ENCODE measurements at places on chromosomes 11 and 22.

DNA sequence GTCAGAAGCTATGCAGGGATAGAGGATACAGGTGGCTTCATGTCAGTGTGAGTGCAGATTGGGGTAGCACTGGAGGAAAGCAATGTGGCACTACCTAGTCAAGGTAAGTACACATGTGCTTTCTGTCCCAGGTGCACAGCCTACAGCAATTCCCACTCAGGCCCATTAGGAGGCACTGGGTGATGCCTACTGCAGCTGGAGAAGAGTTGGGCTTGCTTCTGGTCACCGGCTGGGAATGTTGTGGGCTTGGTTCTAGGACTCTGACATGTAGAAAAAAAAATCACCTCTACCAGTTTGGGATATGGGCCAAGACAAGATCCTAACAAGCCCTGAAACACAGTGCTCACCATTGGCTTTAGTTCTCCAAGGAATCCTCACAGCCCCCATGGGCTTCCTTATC lies 69.7 kb downstream of the TENM4 start:
- DNase-seq, result no peak

DNA sequence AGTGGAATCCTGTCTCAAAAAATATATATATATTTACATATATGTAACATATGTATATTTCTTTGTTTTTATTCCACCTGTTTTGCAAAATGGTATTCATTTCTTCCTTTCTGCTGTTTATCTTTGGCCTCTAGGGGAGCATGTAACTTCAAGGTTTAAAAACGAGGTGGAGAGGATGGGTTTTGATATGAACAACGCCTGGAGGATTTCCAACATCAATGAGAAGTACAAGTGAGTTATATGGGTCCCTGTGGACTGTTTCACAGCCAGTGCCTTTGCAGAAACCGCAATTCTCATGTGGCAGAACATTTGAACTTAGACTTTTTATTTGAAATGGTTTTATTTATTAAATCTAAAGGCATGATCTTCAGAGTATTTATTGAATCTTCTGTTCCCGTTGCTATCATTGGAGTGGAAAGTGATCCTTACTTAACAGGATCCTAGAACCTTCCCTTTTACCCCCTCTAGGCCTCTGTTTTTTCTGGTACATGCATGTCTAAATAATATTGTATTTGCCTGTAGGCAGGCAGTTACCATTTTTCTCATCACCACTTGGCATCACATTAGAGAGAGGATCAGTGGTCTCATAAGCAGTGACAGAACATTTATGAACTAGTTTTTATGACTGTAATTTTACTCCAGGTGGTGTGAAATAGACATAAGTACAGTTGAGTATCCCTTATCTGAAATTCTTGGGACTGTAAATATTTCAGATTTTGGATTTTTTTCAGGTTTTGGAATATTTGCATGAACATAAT lies 81.5 kb upstream of the HORMAD2 start:
- no peak for DNase-seq

DNA sequence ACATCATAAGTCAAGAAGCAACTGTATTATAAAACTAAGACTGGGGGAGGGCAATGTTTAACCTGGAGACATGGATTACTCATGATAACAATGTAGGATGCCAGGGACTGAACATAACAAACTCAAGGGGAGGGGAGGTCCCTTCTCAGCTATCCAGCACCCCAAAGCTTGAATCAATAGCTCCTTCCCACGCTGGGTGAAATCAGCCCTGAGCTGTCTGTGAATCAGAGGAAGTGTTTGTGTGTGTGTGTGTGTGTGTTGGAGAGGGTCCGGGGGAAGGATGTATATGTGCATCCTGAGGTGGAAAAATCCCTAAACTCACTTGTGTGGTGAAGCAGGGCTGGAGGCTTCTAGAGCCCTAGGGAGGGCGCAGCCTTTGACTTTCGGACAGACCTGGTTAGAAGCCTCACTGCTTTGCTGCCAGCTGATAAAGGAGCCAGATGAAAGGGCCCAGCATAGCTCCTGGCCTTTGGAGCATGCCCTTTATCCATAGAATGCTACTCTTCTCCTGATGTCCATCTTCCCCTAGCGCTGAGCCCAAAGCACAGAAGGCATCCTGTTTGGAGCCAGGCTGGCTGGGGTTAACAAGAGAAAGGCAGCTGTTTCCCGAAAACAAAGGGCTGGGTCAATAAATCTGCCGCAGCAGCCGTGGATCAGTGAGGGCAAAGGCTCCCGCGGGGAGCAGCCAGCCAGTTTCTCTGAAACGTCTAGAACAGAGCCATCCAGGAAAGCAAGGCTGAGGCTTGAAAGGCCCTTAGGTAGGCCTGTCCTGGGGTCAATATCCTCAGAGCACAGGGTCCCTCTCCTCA lies 35.8 kb downstream of the TNKS1BP1 start:
- DNase-seq, result no peak

- no peak for DNase-seq
Observed at GRCh38 chr11:86066657-86067008, 2.3 kb downstream of the PICALM start.

- peak; percentile 31 for DNase-seq
Observed at GRCh38 chr11:134644476-134645456, 232.7 kb upstream of the B3GAT1 start.

DNA sequence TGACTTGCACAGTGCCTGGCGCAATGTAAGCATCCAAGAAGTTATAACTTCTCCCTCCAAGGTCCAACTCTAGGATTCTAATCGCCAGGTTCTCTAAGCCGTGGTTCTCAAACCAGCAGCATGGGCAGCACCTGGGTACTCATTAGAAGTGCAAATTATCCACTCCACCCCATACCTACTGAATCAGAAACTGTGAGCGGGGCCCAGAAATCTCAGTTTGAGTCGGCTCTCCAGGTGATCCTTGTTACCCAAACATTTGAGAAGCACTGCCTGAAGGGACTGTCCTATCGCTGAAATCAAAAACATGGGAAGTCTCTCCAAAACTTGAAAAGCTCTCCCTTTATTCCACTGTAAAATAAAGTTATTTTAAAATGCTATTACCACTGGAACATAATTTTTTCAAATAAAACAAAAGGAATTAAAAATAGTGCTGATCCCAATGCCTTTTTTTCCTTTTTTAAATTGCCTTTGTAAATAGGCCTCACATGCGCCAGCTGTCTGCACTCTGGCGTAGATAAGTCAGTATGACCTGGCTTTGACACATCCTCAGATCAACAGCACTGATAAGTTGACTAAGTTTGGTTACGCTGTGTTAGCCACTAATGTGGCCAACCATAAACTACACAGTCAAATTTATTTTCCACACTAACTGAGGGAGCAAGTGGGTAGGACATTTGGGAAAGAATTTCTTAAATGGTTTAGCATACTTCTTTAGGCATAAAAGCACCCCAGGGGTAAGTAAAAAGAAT lies 8.4 kb upstream of the CTR9 start:
- peak; percentile 50 for DNase-seq

GRCh38 chr11:108758458-108758857 lies 93.6 kb downstream of the DDX10 start:
- DNase-seq, result no peak

GRCh38 chr11:85974122-85974521 lies 94.8 kb downstream of the PICALM start:
- no peak for DNase-seq
